ENCODE measurements at places on chromosomes 3 and 15. TPM values are rescaled to one million over a fixed set of nuclear protein-coding genes. Genes with fewer than 3 reads are reported as not detected.
A peak's percentile ranks its signal among the peaks of the same experiment; 100 is the strongest.

DNA sequence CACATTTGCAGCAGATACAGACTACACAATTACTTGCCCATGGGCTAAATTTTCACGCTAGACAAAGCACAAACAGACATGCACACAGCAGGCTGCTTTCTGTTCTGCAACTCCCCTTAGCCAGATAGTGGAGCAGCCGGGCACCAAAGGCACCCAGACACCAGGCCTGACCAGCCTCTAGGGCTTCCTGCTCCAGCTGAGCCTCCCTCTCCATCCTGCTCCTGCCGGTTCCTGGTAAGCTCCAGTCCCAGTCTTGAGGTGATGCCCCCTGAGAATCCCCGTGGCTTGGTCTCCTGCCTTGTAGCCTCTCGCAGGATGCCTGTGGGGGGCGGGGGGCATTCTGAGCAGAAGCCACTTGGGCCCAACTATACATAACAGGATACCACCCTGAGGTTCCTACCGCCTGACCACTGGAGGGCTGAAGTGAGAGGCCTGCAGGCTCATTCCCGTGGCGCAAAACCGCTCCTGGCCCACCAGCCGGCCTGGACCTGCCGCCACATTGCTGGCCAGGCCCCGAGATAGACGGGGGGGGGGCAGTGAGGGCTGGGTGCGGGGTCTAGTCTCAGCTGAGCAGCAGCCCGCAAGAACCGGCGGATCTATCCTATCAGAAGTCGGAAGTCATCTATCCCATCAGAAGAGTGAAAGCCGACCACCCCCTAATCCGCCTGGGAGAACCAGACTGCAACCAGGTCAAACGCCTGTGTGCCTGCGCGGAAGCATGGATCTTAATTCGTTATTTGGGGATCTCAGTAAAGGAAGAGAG, 3.9 kb downstream of the FOXL2 start:
- DNase-seq: peak; percentile 66

DNA sequence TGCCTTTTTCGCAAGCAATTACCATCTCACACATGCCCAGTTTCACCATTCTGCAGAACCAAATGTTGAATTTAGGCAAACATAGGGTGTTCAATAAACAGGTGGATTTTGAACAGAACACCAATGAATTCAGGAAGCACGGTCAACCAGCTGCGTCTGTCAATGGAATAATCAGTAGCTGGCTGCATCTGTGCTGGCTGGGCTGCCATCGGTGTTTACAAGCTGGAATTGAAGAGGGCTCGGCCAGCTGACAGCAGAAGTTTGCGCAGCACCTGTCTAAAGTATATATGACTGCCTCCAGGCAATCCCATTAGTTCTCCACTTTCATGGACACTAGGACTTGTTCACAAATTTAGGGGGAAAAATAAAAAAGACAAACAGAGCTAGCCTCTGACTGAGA, 996.4 kb upstream of the CFAP20DC start:
- no peak for DNase-seq

GRCh38 chr3:130907966-130908365, 14.1 kb downstream of the ATP2C1 start:
- DNase-seq: no peak

- peak; percentile 80 for DNase-seq
Observed at GRCh38 chr15:48963524-48964113, at the start of gene SHC4. SHC4 (minus strand) TSS chr15:48963919; CDS start chr15:48963015, 904 bp downstream.

DNA sequence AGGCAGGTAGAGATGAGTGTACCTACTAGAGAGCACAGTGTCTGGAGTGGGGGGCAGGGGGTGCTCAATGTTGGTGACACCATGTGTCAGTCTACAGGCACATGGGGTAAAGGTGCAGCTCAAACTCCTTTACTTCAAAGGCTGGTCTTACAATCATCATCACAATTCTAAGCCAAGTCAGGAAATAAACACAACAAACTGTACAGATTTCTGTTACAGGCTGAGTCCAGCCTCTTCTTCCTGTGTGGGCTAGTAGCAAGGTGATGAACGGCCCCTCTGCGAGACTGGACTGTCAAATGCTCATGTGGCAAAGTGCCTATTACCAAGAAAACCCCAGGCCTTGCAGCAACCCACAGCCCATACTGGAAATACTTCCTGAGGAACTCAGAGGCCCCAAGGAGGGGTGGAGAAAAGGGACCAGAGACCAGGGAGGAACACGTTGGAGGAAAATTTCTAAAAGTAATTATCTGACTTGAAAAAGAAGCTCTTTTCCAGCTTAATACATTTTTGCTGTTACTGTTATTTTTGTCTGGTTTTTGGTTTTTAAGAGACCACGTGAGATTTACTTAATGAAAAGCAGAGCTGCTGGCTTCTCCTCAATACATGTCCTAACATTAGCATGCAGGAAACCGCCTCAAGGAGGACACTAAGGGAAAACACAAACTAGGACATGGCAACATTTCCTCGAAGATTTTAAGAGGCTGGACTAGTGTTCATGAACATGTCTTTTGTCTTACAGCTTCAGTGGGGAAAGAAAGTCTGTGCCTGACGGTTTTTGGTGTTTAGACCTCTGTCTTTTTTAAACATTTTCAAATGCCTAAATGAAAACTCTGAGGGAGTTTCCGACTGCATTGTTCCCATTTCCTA, 29.5 kb downstream of the TBC1D2B start:
- DNase-seq: no peak

- no peak for DNase-seq
Observed at GRCh38 chr15:88747111-88747510, 56.1 kb upstream of the ACAN start.

- DNase-seq: no peak
Observed at GRCh38 chr15:48564690-48565089, 80.8 kb downstream of the FBN1 start.

GRCh38 chr3:133820889-133821675, 15.5 kb downstream of the SRPRB start:
- DNase-seq: no peak

USP13 gene
- 9.6 TPM for polyA plus RNA-seq

CAMK2N2 gene
- 0.63 TPM for polyA plus RNA-seq

PP2D1 gene
- polyA plus RNA-seq: 0.40 TPM
